ENCODE measurements at places on chromosomes 16 and 17.

- DNase-seq, result no peak
Observed at GRCh38 chr16:89983536-89983935, 35.0 kb downstream of the DEF8 start.

DNA sequence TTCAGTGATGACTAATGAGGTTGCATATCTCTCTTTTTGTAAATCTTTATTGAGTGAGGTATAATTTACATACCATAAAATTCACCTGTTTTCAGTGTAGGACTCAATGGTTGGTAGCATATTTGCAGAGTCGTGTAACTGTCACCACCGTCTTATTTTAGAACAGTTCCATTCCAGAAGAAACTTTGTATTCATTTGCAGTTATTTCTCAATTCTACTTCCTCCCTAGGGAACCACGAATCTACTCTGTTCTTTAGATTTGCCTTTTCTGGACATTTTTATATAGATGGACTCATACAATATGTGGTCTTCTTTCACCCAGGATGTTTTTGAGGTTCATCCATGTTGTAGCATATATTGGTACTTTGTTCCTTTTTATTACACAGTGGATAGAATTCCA, 3.7 kb downstream of the FTO start:
- no peak for DNase-seq

DNA sequence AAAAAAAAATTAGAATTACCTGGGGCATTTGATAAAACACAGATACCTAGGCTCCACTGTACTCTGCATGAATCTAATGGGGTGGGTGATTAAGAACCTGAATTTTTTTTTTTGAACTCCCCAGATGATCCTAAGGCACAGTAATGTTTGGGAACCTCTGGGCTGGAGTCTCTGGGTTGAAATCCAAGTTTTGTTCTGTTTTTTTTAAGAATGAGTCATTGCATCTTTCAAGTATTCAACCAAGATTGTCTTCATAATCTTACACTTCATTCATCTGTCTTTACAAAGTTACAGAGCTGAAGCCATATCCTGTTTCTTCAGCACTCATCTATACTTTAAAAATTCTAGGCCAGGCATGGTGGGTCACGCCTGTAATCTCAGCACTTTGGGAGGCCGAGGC, 52.6 kb downstream of the PIGL start:
- DNase-seq, result peak; percentile 51

- DNase-seq, result no peak
Observed at GRCh38 chr16:65751622-65752521, 614.6 kb upstream of the CDH5 start.

- no peak for DNase-seq
Observed at GRCh38 chr16:50980666-50981065, 170.4 kb downstream of the SALL1 start.

GRCh38 chr16:86344586-86344871, 165.8 kb upstream of the FOXF1 start:
- DNase-seq, result no peak

DNA sequence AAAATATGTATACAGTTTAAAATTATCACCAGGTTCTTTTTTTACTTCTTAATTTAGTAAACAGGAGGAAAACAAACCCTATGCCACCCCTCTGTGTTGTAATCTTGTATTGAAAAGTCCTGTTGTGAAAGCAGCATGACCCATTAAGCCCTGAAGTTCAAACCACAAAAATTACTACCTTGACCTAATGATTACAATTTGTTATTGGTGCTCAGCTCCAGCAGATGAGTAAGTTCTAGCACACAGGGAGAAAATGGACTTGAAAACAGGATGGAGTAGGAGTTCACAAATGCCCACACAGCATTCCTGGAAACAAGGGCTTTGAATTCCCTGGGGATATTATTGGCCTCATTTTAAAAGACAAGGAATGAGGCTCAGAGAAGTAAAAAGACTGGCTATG, 505.8 kb upstream of the ERCC4 start:
- no peak for DNase-seq

GRCh38 chr16:73840728-73841127, 455.9 kb upstream of the PSMD7 start:
- DNase-seq, result no peak

DNA sequence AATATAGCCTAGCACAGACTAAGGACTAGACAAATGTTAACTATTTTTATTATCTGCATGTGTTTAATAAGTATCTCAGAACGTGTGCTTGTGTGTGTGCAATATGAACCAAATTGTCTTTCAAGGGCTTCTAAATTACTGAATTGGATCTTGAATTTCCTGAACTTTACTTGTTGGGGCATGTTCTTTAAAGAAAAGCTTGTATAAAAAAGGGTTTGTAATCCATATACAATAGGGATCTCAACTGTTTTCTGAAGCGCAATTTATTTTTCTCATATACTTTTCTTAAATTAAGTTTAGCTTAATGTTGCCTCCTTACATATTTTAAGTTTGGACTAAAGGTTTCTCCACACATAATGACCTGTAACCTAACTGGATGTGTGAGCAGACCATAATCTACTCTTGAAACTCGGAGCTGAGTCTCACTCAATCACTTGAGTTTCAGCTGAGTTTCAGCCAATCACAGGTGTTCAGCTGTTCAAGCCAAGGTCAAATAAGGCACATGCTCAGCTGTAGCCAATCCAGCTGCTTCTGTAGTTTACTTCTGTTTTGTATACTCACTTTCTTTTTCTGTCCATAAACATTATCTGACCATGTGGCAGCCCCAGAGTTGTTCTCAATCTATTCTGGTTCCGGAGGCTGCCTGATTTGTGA, 72.3 kb downstream of the CDK5R1 start:
- no peak for DNase-seq

DNA sequence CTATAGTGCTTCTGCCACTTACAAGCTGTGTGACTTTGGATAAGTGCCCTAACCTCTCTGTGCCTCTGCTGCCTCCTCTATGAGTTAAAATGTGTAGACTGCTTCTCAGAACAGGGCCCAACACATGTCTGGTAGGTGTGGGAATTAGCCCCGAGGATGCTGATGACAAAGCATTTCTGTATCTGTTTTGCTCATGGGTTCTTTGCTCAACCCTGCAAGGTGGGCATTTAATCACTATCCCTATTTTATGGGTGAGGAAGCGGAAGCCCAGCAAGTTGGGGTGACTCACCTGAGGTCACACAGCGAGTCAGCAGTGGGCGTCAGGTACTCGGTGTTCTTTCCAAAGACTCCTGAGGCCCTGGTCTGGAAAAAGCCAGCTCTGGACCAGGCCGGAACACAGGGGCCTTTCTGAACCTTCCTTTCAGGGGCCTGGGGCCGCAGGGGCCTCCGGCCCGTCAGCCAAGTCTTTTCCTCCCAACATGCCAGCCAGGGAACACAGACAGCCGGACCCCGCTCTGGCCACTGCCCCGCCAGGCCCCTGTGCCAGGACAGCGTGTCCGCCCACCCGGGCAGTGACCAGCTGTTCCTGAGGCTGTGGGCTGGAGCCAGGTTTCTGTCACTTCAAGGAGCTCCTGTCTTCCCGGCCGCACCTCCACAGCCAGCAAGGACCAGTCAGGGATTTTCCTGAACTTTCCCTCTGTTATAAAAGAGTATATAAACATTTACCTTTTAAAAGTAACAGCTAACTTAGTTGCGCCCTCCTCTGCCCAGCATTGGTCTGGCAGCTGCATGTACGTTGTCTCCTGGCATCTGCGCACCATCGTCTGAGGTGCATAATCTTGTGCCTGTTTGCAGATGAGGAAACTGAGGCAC, 62.5 kb downstream of the SREBF1 start:
- no peak for DNase-seq

DNA sequence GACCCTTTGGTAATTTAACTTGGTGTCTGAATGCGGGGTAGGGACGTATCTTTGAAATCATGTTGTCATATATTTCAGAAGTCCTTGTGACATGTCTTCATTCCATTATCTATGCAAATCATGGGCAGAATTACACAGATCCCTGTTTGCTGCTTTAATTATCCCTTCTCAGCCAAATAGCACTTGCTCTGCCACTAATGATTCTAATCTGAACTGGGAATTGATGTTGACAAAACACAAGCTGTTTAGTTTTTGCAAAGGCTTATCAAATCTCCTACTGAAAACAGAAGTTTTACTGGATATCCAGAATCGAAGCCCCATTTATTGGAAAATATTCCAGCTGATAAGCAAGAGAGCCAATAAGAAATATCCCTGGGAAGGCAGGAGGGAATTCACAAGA, 205.9 kb upstream of the COX10 start:
- DNase-seq, result no peak

- DNase-seq, result no peak
Observed at GRCh38 chr16:1045993-1046911, 26.3 kb upstream of the SSTR5 start.

DNA sequence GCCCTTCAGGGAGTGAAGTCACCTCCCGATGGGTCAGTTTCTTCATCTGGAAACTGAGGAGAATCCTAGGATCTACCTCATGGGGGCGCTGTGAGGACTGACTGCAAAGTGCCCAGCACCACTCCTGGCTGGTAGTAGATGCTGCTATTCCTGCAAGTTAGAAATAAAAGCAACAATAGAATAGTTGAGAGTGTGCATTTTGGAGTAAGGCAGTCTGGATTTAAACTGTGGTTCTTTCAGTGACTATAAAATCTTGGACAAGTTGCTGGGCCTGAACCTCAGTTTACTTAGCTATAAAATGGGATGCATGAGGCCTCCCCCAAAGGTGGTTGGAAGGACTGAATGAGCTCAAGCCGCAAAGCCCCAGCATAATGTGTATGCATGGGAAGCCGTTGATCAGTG, 70.6 kb downstream of the CYB5B start:
- DNase-seq, result peak; percentile 34

DNA sequence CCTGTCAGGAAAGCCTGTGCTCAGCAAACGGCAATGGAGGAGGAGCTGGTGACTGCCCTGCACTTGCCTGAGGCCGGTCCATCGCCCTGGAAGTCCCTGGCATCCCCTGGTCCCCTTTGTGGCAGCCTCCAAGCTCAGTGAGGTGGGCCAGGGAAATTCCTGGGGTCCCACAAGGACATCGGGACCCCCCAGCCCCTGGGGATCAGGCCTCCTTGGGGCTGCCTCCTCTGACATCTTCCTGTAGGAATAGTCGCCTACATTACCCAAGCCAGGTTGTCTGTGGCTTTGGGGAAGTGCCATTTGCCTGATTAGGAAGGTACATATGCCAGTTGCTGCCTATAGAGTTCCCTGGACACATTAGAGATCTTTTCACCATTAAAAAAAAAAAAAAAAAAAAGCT, 7.1 kb upstream of the KRT9 start:
- no peak for DNase-seq

DNA sequence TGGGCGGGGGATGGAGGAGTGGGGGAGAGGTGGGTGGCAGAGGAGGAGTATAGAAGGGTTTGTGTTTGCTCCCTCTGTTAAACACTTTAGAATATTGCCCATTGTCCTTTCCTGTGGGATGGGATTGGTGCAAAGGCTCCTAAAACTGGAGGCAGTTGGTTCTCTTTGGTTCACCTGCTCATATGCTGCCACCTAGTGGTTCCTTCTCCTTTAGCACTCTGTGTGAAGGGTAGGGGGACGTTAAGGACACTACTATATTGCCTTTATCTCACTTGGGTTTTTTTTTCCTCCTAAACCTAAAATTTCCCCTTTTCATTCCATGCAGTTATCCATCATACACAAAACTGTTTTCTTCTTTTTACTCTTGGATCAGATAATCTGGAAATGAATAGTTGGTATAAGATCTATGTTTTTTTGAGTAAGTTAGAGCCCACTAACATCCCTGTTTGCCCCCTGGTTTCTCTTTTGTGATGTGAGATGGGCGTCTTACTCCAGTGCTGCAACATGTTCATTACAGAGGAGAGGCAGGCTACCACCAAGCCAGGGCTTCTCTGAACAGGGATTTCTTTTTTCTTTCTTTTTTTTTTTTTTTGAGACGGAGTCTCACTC, 23.8 kb downstream of the SNX11 start:
- DNase-seq, result peak; percentile 48

GRCh38 chr16:51449441-51449840, 298.4 kb upstream of the SALL1 start:
- DNase-seq, result no peak

GRCh38 chr16:14300705-14301168, 229.6 kb downstream of the MRTFB start:
- DNase-seq, result peak; percentile 89

DNA sequence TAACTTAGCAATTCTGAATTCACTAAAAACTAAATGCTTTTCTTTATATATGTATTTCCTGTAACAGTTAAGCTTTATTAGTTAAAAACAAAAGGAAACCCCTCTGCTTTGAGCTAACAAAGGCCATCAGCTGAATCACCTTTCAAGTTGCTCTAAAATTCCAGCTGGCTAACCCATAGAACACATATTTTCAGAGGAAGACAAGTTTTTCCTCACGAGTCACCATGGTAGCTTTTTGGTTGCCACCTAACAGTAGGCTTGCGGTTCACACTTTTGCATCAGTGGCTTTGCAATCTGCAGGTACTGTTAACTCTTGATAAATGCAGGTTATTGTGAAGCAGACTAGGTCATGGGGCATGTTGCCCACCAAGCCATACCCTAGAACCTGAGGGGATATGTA, 57.6 kb upstream of the IRX5 start:
- no peak for DNase-seq

GRCh38 chr17:68892658-68893057, 62.5 kb downstream of the ABCA8 start:
- peak; percentile 8 for DNase-seq

DNA sequence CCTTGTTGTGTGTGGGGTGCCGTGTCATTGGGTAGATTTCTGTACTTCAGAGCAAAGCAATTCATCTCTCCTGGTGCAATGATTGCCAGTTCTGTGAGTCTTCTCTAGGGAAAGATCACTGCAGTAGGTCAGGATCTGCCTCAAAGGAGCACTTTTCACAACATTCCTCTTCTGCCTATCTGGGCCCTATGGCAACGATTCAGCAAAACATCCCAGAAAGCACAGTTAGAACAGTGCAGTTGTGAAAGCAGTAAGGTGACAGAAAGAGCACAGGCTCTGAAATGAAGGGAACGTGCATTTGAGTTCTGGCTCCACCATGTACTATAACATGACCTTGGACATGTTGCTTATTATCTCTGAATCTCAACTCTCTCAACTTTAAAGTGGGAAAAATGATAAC, 178.5 kb upstream of the N4BP1 start:
- DNase-seq, result no peak

DNA sequence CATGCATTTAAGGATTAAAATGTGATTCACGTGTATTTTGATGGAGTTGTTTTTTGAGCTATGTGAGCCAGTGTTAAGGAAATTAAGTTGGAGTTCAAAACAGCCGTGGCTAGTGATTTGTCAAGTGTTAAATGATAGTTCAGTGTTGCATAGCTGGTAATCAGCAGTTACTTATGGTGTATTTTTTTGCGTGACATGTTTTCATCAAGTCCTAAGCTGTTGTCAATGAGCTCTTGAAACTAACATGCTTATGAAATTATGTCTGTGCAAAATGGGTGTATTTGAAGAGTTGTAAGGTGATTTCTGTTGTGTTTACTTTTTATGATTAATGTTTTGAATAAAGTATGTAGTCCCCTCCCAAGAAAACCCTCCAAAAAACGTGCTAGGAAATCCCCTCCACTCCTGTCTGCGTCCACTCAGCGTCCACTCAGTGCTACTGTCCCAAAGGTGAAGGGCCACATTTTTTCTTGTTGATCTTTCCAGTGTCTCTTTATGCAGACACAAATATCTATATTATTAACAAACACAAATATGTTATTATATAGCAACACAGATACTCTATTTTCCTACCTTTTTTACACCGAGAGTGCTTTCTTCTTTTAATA, 30.0 kb downstream of the USP10 start:
- DNase-seq, result peak; percentile 31

- no peak for DNase-seq
Observed at GRCh38 chr16:35598696-35599332, 2139.4 kb downstream of the TP53TG3F start.

GRCh38 chr16:28163699-28164098, 48.1 kb downstream of the XPO6 start:
- DNase-seq, result no peak

GRCh38 chr16:86990451-86990850, 326.7 kb downstream of the C16orf95 start:
- DNase-seq, result no peak
